ENCODE measurements at places on chromosomes 1 and 21. TPM values are rescaled to one million over a fixed set of nuclear protein-coding genes. Genes with fewer than 3 reads are reported as not detected.

DNA sequence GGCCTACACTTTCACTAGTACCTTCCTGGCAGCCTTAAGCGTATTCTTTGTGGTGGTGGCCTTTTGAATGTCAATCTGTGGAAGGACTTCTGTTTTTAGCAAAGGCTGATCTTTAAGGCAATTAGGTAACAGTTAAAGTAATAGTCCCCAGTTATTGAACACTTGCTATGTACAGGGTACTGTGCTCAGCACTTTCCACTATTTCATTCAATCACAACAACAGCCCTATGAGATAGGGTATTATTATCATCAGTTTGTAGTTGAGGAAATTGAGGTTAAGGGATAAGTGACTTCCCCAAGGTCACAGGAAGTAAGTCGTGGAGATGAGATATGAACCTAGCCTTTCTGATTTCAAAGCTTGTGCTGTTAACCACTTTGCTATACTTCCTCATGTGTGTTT is 185.7 kb downstream of the ST6GALNAC3 start:
- no peak overlapping the region for H3K4me3 ChIP-seq
- no peaks in the 10 kb centered on the region for H3K36me3 ChIP-seq
- H3K27me3 ChIP-seq = no peaks in the 10 kb centered on the region
- H3K27ac ChIP-seq = no peak overlapping the region
- no peak for DNase-seq

DNA sequence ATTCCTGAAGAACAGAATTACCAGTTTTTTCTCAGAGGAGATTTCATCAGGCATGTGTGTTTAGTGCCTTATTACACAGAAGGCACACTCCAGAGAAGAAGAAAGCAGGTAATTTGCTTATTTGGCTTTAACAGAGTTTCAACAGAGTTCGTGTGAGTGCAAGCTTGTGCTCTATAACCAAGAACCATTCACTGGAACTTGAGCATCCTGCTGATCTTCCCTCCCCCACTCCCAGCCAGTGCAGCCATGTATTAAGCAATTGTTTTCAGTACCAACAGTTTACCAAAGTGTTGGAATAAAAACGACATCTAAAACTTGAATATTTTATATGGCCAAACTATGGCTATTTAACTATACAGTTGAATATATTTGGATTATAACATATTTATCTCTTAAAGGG is 4.3 kb downstream of the MGST3 start:
- H3K36me3 ChIP-seq = peaks cover 45% of the 10 kb centered on the region
- no peak for DNase-seq
- H3K27ac ChIP-seq = no peak overlapping the region

- H3K4me3 ChIP-seq = no peak overlapping the region
- no peaks in the 10 kb centered on the region for H3K27me3 ChIP-seq
- peaks cover 15% of the 10 kb centered on the region for H3K36me3 ChIP-seq
- no peak for DNase-seq
Measured at GRCh38 chr1:204263254-204263910, 49.6 kb upstream of the GOLT1A start.

OR10Z1 gene
- total RNA-seq = not detected

ATP1A4 gene
- 0.83 TPM for total RNA-seq
